NCI-H345 (cell line): ENCODE measurements at places on chromosomes 2 and 18.

GRCh38 chr2:219214141-219214540, 4.6 kb downstream of the ABCB6 start:
- no peak for DNase-seq

GRCh38 chr18:58505181-58505580, 123.7 kb downstream of the ALPK2 start:
- no peak for DNase-seq

GRCh38 chr2:35978218-35978617, 377.4 kb upstream of the CRIM1 start:
- no peak for DNase-seq

- no peak for DNase-seq
Observed at GRCh38 chr2:53727921-53728320, 39.7 kb upstream of the CHAC2 start.

GRCh38 chr2:236086971-236087465, 81.2 kb downstream of the GBX2 start:
- no peak for DNase-seq

DNA sequence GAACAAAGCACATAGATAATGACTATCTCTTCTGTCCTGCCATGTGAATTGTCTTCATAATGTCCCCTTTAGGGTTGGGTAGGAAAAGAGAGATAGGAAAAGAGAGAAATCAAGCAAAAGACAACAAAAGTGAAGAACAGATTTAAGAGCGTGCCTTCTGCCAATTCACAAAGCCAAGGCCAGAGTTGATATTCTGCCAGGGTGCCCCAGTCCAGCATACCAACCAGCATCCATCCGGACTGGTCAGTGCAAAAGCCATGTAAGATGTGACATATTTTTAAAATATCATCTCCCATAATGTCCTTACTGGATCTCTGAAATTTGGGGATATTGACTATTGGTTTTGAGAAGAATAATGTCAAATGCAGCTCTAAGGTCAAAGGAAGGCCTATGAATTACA, 35.7 kb upstream of the KLF7 start:
- DNase-seq = no peak

- DNase-seq = no peak
Observed at GRCh38 chr2:164690361-164690760, 69.1 kb upstream of the GRB14 start.

GRCh38 chr2:52314231-52314630, 1282.3 kb upstream of the NRXN1 start:
- no peak for DNase-seq

DNA sequence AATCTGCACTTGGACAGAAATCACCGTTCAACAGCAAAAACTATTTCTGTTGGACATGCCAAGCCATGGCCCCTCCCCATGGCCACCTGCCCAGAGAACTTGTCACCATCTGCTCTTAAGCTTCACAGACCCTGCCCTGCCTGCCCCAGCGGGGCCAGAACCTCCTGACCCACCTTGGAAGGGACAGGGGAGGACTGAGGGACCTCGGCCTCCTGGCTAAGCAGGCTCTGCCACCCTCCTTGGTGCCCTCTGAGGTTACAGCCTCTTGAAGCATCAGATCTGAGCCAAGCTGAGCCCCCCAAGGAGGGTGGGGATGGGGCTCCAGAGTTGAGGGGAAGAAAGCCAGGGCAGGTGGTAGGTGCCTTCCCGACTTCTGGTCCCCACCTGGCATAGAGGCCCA, 6.5 kb downstream of the TEX261 start:
- no peak for DNase-seq

GRCh38 chr18:71665131-71665530, 879.0 kb downstream of the CBLN2 start:
- no peak for DNase-seq

- DNase-seq = no peak
Observed at GRCh38 chr2:60259781-60260180, 293.7 kb downstream of the BCL11A start.

DNA sequence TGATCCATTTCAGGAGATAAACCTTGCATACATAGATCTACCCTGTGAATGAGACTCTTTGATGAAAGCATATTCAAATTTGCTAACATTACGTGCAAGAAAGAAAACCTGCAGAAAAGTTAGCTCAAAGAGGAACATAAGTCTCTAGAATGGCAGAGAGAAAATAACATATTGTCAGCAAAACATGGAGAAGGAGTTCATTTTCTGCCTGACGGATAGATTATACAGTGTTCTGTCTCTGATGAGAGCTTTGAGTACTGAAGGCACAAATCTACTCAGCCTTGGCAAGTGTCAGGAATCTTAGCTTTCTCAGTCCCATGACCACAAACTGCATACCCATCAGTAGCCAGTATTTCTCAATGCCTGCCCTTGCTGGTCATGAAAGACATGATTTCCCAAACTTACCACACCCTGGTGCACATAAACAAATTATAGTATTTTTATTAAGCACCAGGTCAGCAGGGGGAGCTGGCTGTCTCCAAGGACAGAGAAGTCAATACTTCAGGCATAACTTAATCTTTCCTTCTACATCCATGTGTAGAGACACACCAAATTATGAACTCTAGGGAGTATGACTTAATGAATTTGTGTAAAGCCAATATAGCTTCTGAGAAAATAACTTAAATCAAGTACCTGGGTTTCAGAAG, 401.2 kb upstream of the SOX11 start:
- DNase-seq = no peak

DNA sequence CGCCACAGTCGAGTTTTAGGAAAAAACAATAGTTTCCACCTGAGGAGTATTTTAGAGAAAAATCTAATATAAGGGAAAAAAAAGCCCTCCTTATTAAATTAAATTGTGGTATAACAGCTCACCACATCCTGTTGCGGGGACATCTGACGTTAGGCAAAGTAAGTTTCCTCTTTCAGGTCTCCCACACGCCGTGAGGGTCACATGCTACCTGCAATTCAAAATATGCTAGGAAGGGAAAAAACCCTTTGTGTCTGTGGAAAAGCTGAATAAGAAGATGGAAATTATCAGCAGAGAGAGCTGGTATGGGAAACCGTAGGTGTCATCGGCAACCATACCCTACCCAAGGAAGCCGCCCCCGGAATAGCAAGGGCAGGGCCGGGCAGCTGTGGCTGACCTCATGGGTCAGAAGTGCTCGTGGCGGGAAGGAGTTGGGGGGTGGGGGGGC, 128.0 kb downstream of the NFATC1 start:
- DNase-seq = no peak

DNA sequence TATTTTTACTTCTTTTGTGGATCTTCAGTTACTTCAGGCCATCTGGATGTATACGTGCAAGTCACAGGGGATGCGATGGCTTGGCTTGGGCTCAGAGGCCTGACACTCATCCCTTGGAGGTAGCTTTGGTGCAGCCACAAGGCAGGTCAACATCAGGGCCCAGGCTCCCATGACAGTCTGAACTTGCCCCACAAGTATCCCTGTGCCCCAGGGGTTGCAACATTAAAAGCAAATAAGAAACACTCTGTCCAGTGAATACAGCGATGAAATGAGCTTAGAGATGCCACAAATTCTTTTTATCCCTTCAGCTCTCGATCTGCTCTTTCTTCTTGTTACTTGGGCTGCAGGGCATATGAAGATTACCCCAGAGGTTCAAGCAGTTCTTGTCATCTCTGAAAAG, 13.0 kb upstream of the CXCR1 start:
- no peak for DNase-seq

DNA sequence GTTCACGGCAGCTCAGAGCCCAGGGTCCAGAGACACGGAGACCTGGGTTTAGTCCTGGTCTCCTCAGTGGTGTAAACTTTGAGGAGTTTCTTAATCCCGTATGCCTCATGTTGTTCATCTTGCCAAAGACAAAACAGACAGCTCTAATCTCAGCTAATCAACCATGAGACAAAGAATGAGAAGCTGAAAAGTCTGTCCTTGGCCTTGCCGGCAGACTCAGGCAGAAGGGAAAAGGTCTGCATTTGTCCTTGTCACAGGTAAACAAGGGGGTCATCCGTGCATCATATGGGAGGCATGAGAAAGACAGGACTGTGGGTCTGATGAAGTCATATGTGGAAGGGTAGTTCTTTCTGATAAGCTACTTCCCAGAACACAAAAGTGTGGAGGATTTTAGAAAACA, 1.8 kb upstream of the ARMC9 start:
- no peak for DNase-seq

GRCh38 chr2:40037303-40037702, 258.2 kb upstream of the THUMPD2 start:
- DNase-seq = no peak

DNA sequence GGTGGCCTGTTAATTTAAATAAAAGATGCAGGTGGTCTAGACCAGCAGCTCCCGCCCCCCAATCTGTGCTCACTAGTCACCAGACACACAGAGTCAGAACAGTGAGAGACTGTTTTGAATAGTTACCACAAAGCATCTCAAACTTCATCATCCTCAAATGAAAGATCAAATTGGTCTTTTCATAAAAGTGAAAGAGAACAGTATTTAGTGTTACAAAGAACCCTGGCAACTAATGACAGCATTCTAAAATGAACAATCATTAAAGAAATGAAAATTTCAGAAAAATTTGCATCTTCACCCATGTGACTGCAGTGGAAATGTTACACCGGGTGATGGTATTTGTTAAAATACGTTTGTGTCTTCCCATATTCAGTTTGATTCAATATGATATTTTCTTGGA, 65.5 kb upstream of the PMAIP1 start:
- DNase-seq = no peak

GRCh38 chr2:198371921-198372543, 567.6 kb downstream of the PLCL1 start:
- DNase-seq = no peak
